Pericardium fibroblast (primary cell): ENCODE measurements at places on chromosomes 12 and 14. TPM values are rescaled to one million over a fixed set of nuclear protein-coding genes. Genes with fewer than 3 reads are reported as not detected.

BMP4 gene
- total RNA-seq: 2.3 and 27.4 TPM in 2 replicates

BEST3 gene
- total RNA-seq: 0.09 TPM in 1 of 2 replicates, not detected in the other

RAD9B gene
- under 0.01 TPM in 1 of 2 replicates, not detected in the other for total RNA-seq

LRIG3 gene
- 15.8 and 34.8 TPM in 2 replicates for total RNA-seq

AMIGO2 gene
- total RNA-seq: 0.51 and 3.9 TPM in 2 replicates

TMEM30B gene
- 0.12 and 0.34 TPM in 2 replicates for total RNA-seq

OR6C2 gene
- total RNA-seq: not detected in 2 replicates
